Neuronal stem cell (in vitro differentiated cells): ENCODE measurements at places on chromosomes 2 and 18.
A peak's percentile ranks its signal among the peaks of the same experiment; 100 is the strongest.

DNA sequence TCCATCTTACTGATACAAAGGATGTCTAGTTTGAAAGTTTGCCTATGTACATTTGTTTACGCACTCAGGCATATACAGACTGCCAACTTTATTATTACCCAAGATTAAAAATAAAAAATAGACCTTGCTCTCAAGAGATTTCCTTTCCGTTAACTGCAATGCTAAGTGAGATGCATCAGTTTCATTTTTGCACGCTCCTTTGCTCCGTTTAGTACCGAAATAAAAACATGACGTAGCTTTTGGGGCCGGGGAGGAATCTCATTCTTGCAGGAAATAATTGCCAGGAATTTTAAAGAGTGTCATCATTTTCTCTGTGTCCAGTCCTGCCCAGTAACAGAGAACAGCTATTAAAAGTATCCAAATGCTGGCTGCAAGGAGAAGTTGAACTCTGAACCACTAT lies 169.5 kb downstream of the SLC8A1 start:
- no peak overlapping the region for H3K4me3 ChIP-seq
- no peaks in the 10 kb centered on the region for H3K27me3 ChIP-seq
- no peak overlapping the region for H3K27ac ChIP-seq
- DNase-seq, result no peak
- no peaks in the 10 kb centered on the region for H3K36me3 ChIP-seq

DNA sequence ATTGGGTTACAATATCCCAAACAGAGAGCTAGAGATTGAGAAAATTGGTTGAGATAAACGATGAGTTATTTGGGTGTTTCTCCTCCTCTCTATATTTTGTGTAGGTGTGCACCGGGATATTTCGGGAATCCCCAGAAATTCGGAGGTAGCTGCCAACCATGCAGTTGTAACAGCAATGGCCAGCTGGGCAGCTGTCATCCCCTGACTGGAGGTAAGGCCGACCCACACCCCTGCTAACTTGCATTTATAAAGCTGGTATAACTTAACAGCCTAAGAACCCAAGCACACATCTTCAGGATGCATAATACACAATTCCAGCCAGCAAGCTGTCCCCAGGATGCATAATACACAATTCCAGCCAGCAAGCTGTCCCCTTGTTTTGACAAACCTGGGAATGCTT lies 124.6 kb upstream of the TTC39C start:
- H3K27ac ChIP-seq, result no peak overlapping the region
- no peak overlapping the region for H3K4me3 ChIP-seq
- DNase-seq, result no peak
- H3K27me3 ChIP-seq, result no peaks in the 10 kb centered on the region
- H3K4me1 ChIP-seq, result no peaks in the 10 kb centered on the region

DNA sequence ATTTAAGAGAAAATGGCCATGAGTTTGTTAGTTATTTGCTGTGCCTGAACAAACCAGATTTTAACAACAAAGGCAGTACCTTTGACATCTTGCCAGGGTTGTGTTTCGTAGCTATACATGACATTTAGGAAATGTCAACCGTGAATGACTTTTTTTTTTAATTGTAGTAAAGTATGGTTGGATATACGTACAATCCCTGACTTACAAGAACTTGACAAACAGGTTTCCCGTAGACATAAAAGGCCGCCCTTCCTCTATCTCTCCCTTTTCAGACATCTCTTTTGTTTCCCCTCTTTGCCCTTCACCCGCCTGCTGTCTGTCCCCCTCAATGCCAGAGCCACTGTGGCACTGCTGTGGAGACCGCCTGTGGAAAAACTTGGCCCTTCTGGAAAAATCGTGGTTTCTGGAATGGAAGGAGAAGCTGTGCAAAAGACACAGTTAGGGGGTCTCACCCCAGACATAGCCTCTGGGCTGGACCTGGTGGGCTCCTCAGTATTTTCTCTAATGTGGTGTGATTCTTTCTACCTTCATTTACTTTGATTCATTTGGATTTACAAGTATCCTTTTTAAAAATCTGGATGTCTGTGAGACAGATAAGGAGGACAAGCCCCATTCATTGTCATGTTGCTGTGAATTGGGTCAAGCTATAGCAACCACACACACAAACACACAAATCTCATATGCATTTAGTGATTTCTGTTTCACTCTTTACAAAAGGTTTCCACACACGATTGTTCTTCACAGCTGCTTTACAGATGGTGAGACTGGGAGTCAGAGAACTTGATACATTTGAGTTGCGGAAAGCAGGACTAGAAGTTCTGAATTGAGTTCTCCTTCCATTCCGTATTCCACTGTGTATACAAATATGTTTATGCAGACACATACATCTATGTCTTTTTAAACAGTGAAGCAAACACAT lies 48.6 kb downstream of the SPATS2L start:
- H3K36me3 ChIP-seq, result no peaks in the 10 kb centered on the region
- H3K27me3 ChIP-seq, result no peaks in the 10 kb centered on the region
- H3K4me1 ChIP-seq, result peaks cover 20% of the 10 kb centered on the region
- DNase-seq, result no peak

GRCh38 chr18:46485675-46486194 lies 171.3 kb downstream of the LOXHD1 start:
- peaks cover 11% of the 10 kb centered on the region for H3K4me1 ChIP-seq
- H3K27ac ChIP-seq, result no peak overlapping the region
- no peaks in the 10 kb centered on the region for H3K36me3 ChIP-seq
- no peaks in the 10 kb centered on the region for H3K27me3 ChIP-seq
- no peak overlapping the region for H3K4me3 ChIP-seq
- DNase-seq, result no peak

GRCh38 chr2:72755647-72756423 lies 70.0 kb downstream of the EXOC6B start:
- no peak for DNase-seq
- H3K27me3 ChIP-seq, result no peaks in the 10 kb centered on the region
- no peak overlapping the region for H3K27ac ChIP-seq
- H3K4me1 ChIP-seq, result no peaks in the 10 kb centered on the region
- H3K36me3 ChIP-seq, result no peaks in the 10 kb centered on the region
- no peak overlapping the region for H3K4me3 ChIP-seq

- DNase-seq, result no peak
- no peaks in the 10 kb centered on the region for H3K36me3 ChIP-seq
- H3K27me3 ChIP-seq, result no peaks in the 10 kb centered on the region
- no peak overlapping the region for H3K4me3 ChIP-seq
Measured at GRCh38 chr18:50610349-50610748, 50.5 kb downstream of the MAPK4 start.

GRCh38 chr2:222332116-222332515 lies 33.3 kb upstream of the PAX3 start:
- no peak overlapping the region for H3K27ac ChIP-seq
- H3K4me1 ChIP-seq, result no peaks in the 10 kb centered on the region
- no peak overlapping the region for H3K4me3 ChIP-seq
- no peaks in the 10 kb centered on the region for H3K36me3 ChIP-seq
- no peak for DNase-seq

- no peaks in the 10 kb centered on the region for H3K27me3 ChIP-seq
- no peak overlapping the region for H3K4me3 ChIP-seq
- no peak for DNase-seq
- no peak overlapping the region for H3K27ac ChIP-seq
Measured at GRCh38 chr2:85719609-85720240, 25.6 kb downstream of the GNLY start.

GRCh38 chr18:45841060-45841764 lies 15.7 kb downstream of the SIGLEC15 start:
- DNase-seq, result no peak
- no peaks in the 10 kb centered on the region for H3K36me3 ChIP-seq
- H3K27me3 ChIP-seq, result peaks cover 4% of the 10 kb centered on the region

- no peak for DNase-seq
- H3K36me3 ChIP-seq, result no peaks in the 10 kb centered on the region
- no peaks in the 10 kb centered on the region for H3K27me3 ChIP-seq
Measured at GRCh38 chr2:226970362-226970761, 134.5 kb downstream of the RHBDD1 start.

DNA sequence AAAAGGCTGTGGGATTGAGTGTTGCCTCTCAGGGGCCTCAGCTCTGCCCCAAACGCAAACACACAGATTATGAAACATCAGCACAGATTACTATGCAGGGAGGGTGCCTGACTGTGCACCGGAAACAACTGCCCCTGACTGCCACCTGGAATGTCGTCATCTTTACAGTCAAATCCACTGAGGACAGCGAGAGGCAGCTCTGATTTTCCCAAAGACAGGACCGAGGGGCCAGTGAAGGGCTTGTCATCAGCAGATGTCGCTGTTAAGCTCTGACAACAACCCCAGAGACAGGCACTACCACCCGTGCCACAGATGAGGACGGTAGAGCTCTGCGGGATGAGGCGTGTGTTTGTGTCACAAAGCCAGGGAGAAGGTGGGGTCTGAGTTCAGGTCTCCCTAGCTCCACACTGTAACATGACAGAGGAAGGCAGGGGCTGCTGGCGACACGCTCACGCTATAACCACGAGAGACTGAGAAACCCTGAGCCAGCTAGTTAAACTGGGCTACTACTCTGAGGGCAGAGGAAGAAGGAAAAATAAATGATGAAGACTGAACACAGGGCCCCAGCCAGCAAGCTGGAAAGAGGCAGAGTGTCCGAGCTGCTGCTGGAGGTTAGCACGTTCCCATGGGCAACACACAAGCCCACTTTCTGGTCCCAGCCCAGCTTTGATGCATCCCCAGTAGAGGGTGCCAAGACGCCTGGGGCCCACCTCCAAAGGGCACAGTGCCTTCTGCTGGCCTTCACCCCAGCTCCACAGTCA lies 47.0 kb downstream of the PARD6G start:
- H3K27me3 ChIP-seq, result no peaks in the 10 kb centered on the region
- peaks cover 22% of the 10 kb centered on the region for H3K36me3 ChIP-seq

GRCh38 chr2:149617476-149617875 lies 29.9 kb upstream of the MMADHC start:
- no peaks in the 10 kb centered on the region for H3K4me1 ChIP-seq
- no peaks in the 10 kb centered on the region for H3K36me3 ChIP-seq

- H3K4me1 ChIP-seq, result no peaks in the 10 kb centered on the region
- no peak overlapping the region for H3K27ac ChIP-seq
- DNase-seq, result no peak
- H3K27me3 ChIP-seq, result no peaks in the 10 kb centered on the region
- no peaks in the 10 kb centered on the region for H3K36me3 ChIP-seq
Measured at GRCh38 chr2:151119374-151119773, 142.3 kb downstream of the RBM43 start.

DNA sequence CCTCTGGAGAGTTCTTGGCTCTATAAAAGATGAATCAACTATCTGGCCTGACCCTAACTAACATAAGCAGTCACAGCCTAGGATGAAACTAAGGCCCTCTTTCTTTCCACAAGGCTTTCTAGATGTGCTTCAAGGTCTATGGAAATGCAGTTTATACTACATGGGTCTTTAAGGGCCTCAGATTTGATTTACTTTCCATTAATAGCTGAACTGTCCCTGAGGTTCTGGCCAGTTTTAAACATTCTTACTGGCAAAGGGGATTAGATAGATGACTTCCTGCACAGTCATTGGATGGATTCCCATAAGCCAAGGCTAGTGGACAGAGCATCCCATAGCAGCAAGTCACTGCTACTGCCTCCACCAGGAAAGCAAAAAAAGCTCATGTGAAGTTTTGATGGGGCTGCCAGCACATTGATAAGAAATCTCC lies 38.1 kb upstream of the LCLAT1 start:
- no peak overlapping the region for H3K27ac ChIP-seq
- no peak overlapping the region for H3K4me3 ChIP-seq
- DNase-seq, result no peak

- no peaks in the 10 kb centered on the region for H3K36me3 ChIP-seq
- DNase-seq, result no peak
- no peak overlapping the region for H3K4me3 ChIP-seq
- H3K27me3 ChIP-seq, result no peaks in the 10 kb centered on the region
- no peaks in the 10 kb centered on the region for H3K4me1 ChIP-seq
Measured at GRCh38 chr2:137706786-137707613, 257.3 kb upstream of the HNMT start.

GRCh38 chr18:79469309-79469708 lies 73.6 kb downstream of the NFATC1 start:
- DNase-seq, result no peak
- H3K4me3 ChIP-seq, result no peak overlapping the region
- no peaks in the 10 kb centered on the region for H3K27me3 ChIP-seq
- H3K36me3 ChIP-seq, result no peaks in the 10 kb centered on the region

DNA sequence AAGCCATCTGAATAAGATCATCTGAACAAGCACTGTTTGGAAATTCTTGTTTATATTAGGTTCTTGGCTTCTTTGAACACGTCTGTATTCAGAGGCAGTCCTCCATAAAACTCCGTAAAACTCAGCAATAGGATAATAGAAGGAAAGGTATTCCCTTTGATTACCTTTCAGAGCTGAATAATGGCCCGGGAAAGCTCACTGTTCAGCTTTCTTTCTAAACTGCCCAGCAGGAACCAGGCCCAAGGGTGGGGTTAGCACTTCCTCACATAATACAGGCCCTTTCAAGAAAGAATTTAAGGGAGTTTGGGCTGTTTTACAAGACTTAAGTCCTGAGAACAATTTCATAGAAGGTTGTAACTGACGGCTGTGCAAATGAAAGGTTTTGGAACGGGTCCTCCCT lies 72.2 kb upstream of the PHLPP1 start:
- DNase-seq, result no peak
- no peak overlapping the region for H3K4me3 ChIP-seq
- H3K27me3 ChIP-seq, result no peaks in the 10 kb centered on the region
- no peaks in the 10 kb centered on the region for H3K4me1 ChIP-seq

- peak overlapping the region; percentile 79 for H3K27ac ChIP-seq
- no peak overlapping the region for H3K4me3 ChIP-seq
- no peaks in the 10 kb centered on the region for H3K36me3 ChIP-seq
- peaks cover 13% of the 10 kb centered on the region for H3K4me1 ChIP-seq
Measured at GRCh38 chr2:20080839-20081415, 29.5 kb upstream of the LAPTM4A start.

GRCh38 chr2:174503161-174503809 lies 16.5 kb upstream of the GPR155 start:
- H3K27me3 ChIP-seq, result peaks cover 16% of the 10 kb centered on the region
- H3K4me3 ChIP-seq, result no peak overlapping the region
- no peak overlapping the region for H3K27ac ChIP-seq
- no peaks in the 10 kb centered on the region for H3K4me1 ChIP-seq
- no peaks in the 10 kb centered on the region for H3K36me3 ChIP-seq

- H3K4me3 ChIP-seq, result no peak overlapping the region
- no peak overlapping the region for H3K27ac ChIP-seq
- DNase-seq, result no peak
- no peaks in the 10 kb centered on the region for H3K4me1 ChIP-seq
- H3K36me3 ChIP-seq, result no peaks in the 10 kb centered on the region
- no peaks in the 10 kb centered on the region for H3K27me3 ChIP-seq
Measured at GRCh38 chr2:219951099-219951498, 323.7 kb downstream of the SLC4A3 start.

- peaks cover 8% of the 10 kb centered on the region for H3K36me3 ChIP-seq
- no peak overlapping the region for H3K27ac ChIP-seq
- no peak overlapping the region for H3K4me3 ChIP-seq
- H3K27me3 ChIP-seq, result no peaks in the 10 kb centered on the region
- DNase-seq, result no peak
- no peaks in the 10 kb centered on the region for H3K4me1 ChIP-seq
Measured at GRCh38 chr18:12960853-12961397, 13.1 kb downstream of the SEH1L start.

GRCh38 chr2:239292531-239292930 lies 108.3 kb downstream of the HDAC4 start:
- peaks cover 57% of the 10 kb centered on the region for H3K4me1 ChIP-seq
- H3K36me3 ChIP-seq, result no peaks in the 10 kb centered on the region
- DNase-seq, result no peak
- no peaks in the 10 kb centered on the region for H3K27me3 ChIP-seq
- no peak overlapping the region for H3K4me3 ChIP-seq
- no peak overlapping the region for H3K27ac ChIP-seq

- no peaks in the 10 kb centered on the region for H3K27me3 ChIP-seq
- no peak for DNase-seq
- no peaks in the 10 kb centered on the region for H3K36me3 ChIP-seq
- no peak overlapping the region for H3K27ac ChIP-seq
Measured at GRCh38 chr2:150097901-150098531, 389.5 kb downstream of the RND3 start.
